ENCODE measurements at places on chromosomes 11 and 22. TPM values are rescaled to one million over a fixed set of nuclear protein-coding genes. Genes with fewer than 3 reads are reported as not detected.

Gene RBMXL2
- not detected for total RNA-seq

Gene MYH9
- 204 TPM for total RNA-seq

DNA sequence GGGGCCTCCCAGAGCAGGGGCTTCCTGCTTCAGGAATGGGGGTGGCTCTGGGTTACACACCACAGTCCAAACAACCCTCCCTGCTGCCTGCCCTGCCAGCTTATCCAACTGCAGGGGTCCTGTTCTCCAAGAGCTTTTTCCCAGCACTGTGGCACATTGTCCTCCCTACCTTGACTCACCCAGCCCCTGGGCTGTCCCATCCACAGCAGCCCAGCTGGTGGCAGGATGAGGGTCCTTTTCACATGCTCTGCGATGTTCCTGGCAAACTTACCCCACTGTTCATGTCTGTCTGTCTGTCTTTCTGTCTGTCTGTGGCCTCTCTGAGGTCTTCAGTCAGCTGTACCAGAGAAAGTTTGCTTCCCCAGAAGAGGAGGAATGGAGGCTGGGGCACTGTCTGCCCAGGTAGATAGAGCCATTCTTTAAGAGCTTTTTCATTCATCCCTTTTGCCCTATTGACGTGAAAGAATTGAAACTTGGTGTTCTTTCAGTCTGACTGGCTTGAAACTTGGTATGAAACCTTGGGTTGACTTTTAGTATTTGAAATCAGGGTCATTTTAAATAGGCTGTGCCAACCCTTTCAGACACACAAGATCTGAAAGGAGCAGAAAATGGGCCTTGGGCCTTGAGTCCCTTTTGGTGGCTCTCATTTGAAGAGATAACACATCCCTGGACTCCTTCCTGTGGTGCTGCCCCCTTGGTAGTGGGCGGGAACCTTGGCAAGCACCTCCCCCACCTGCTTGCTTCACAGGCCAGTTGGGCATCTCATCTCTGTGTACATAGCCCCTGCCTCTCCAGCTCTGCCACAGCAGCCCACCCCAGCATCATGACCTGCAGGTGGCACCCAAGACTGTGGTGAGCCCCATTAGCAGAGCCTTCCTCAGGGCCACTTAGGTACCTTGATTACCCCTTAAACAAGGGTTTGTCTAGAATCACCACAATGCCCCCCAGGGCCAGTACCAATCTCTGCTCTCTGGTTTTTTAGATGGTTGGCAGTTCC lies 74.6 kb upstream of the SUSD2 start:
- no peak for DNase-seq

GRCh38 chr22:44183287-44183588 lies 2.5 kb downstream of the PARVG start:
- no peak for DNase-seq

DNA sequence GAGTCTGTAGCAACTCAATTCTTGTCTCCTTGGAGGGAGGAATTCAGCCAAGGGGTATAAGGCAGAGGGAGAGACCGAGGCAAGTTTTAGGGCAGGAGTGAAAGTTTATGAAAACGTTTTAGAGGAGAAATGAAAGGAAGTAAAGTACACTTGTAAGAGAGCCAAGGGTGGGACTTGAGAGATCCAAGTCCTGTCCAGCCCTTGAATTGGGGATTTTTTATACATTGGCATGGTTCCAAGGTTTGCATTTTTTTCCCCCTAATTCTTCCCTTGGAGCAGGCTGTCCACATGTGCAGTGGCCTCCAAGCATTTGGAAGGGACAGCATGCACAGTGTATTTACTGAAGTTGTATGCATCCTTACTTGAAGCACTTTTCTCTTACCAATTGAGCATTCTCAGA lies 192.1 kb downstream of the LUZP2 start:
- DNase-seq = no peak

DNA sequence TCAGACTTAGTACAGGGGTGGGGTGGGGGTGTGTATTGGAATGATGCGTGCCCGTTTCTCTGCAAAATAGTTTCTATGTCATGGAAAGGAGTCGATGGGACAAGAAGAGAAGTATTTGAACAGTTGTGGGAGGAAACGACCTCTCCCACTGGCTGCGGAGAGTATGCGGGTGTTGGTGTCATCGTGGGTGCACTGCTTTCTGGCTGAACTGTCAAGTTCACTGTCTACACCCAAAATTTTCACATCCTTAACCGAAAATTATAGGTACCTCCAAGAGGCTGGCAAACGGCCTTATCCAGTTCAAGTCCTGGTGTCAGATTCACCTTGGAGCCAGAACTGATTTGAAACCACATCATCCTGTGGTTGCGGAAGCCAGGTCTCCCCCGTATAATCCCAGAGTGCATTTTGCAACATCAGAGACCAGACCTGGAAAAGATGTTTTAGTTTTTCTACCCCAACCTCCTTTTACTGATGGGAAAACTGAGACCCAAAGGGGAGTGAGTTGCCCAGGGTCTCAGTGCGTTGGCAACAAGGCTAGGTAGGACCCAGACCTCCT lies 497 bp upstream of the SSRP1 start:
- DNase-seq = no peak

GRCh38 chr11:131998020-131998419 lies 627.6 kb downstream of the NTM start:
- DNase-seq = no peak

DNA sequence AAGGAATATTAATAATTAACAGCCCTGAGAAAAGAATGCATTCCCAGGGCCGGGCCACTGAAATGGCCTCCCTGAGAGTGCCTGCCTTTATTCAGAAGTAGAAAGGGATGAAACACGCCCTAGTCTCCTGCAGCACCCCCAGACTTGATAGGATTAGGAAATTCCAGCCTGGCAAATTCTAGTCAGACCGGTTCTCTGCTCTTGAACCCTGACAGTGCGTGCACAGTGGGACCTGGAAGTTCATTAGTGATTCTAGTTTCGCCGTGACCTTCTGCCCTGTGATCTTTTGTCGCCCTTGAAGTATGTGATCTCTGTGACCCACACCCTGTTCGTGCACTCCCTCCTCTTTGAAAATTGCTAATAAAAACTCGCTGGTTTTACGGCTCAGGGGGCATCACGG lies 2.1 kb upstream of the GSTP1 start:
- DNase-seq = no peak

Gene IFT27
- 14.9 TPM for total RNA-seq

DNA sequence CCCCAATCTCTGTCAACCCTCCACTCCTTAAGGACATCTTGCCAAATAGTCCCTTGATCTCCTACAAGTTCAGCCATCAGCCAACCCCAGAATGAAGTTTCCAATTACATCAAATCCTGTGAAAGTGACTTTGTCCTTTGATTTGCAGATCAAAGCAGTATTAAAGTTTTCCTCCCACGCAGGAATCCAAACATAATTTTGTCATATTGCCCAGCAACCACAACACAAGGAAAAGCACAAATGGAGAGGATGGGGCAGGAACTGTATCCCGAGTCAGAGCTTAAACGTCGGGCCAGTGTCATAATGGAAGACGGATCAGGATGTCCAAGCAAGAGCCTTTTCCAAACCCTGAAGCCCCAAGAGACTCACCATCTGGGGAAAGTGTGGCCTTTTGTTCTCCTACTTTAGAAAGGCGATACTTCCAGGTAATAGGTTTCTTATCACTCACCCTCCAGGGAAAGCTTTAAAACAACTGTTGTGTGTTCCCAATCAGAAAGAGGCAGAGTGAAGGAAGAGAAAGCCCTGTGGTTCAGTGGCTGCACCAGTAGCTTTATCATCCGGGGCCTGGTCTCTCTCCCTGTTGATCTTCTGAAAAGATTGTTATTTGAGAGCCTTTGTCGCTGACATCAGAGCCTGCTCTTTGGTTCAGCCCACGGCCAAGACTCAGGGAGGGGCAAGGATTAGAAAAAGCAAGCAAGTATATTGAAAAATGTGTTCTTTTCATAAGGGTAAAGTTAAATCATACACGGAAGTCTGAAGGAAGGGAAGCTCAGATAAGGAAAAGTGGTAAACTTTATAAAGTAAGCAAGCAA lies 41.7 kb downstream of the EXPH5 start:
- DNase-seq = no peak

Gene MMP7
- 1.5 TPM for total RNA-seq

GRCh38 chr11:2780850-2781407 lies 81.1 kb upstream of the KCNQ1OT1 start:
- DNase-seq = no peak

Gene CRYBB2
- total RNA-seq = not detected
